ENCODE measurements at places on chromosomes 5 and 9.

GRCh38 chr9:90064248-90064647, 459.4 kb downstream of the GADD45G start:
- no peak for DNase-seq

DNA sequence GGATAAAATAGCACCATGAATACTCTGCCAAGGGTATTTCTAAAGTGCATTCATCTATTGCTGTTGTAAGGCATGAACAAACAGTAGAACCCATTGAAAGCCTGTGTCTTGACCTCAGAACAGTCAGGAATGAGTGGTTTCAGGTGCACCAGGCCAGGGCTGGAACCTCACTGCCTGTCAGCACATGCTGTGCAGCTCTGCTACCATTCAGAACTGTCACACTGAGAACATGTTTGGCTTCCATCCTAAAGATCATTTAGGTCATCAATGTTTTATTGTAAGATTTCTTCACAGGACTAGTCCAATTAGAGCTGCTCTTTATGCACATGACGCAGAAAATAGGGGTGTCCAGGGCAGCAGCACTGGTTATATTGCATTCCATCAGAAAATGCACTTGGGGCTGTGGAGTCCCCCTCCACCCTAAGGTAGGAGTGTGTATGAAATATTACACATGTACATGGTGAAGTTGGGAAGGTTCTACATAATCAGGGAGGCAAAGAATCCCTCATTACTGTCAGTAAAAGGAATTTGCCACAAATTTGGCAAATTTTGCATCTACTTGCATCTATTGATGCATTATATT, 408.0 kb downstream of the CTNND2 start:
- DNase-seq = no peak

- DNase-seq = no peak
Observed at GRCh38 chr5:178236679-178237078, 4.1 kb upstream of the PHYKPL start.

DNA sequence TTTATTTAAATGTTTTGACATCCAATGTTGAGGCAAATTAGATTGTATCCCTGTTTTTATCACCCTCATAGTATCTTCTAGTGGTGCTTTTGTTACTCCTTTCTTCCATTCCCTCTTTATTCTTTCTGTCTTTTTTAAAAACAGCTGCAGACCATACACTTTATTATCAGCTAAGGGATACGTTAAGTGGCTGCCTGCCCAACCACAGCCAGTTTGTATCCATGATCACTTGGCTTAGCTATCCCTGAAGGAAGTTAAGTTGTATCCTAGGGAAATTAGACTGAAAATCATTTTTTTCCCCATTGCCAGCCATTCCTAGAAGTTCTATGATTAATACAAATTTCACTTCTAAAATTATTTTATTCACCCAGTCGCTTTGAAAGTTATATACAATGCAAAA, 1032.7 kb downstream of the NR2F1-AS1 start:
- DNase-seq = no peak

DNA sequence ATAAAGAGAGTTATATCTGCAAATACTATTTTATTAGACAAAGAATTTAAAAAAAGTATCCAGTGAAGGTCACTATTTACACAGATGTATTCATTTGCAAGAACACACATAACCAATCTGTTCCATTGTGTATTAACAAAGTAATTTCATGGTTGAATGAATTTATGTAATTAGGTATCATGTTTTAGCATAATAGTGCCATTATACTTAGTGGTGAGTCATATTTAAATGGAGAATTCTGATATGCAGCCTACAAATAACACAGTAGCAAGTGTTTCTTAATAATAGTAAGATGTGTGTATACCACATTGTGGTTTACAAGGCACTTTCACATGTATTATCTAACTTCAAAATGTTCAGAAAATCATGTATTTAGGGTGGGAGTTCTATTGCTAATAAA, 1028.5 kb upstream of the ACO1 start:
- no peak for DNase-seq

DNA sequence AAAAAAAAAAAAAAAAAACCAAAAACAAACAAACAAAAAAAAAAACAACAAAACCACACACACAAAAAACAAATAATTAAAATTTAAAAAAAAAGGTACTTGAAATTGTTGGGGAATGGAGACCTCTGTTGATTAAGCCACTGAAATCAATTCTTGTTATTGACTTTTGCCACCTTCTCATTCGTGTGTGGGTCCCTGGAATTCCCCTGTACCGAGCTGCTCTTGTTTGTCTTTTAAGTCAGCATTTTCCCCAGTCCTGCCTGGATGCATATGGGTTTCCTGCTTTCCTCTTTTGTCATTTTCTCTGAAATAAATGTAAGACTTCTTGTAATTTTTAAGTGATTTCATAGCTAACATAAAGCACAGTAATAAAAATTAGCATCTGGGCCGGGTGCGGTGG, 45.5 kb downstream of the GPBP1 start:
- DNase-seq = no peak

GRCh38 chr9:134875371-134875770, 5.2 kb upstream of the FCN2 start:
- no peak for DNase-seq

- DNase-seq = no peak
Observed at GRCh38 chr5:34803974-34804732, 34.8 kb upstream of the TTC23L start.

DNA sequence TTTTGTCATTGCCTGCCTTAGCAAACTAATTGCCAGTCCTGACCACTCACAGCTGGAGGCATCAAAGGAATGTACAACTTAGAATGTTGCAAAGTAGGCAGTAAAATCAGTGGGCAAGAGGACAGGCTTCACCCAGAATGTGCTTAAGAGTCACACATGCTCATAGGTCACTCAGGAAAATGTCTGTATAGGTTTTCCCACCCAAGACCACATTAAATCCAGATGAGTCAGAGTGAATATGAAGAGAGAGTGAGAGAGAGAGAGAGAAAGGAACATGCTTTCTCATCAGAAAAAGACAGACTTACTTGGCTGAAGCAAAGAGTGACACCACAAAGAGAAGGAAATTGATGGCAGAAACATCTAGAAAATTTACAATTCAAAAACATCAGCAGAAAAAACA, 37.9 kb downstream of the PLEKHG4B start:
- no peak for DNase-seq

GRCh38 chr9:5652821-5653220, 23.9 kb downstream of the RIC1 start:
- DNase-seq = no peak

GRCh38 chr5:10354048-10354872, 765 bp downstream of the MARCHF6 start:
- peak; percentile 66 for DNase-seq

GRCh38 chr5:51391175-51391574, 7.9 kb downstream of the ISL1 start:
- DNase-seq = no peak

GRCh38 chr5:171835066-171835465, 49.4 kb downstream of the SMIM23 start:
- DNase-seq = no peak

DNA sequence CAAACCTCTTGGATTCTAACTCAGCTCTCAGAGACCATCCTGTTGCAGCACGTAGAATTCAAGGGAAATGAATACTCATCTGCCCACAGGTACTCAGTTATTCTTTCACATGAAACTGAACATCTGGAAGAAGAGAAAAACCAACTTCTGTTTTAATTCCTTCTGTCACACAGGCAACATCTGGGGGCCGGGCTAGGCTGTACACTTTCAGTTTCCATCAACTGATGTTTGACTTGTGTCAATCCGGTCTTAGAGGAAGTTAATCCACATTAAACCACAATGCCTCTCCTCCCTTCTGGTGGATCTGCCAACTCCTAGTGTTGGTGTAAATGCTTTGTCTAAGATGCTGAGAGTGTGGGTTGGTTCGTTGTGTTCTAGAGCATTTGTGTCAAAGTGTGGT, 17.6 kb downstream of the DMRT3 start:
- no peak for DNase-seq
